ENCODE measurements at places on chromosomes 13 and 19. TPM values are rescaled to one million over a fixed set of nuclear protein-coding genes. Genes with fewer than 3 reads are reported as not detected.

Gene POU2F2
- 28.1 TPM for total RNA-seq

Gene C19orf47
- 25.6 TPM for total RNA-seq

Gene APOC4
- total RNA-seq, result not detected

Gene EFNB2
- 0.07 TPM for total RNA-seq

Gene QPCTL
- 9.1 TPM for total RNA-seq

Gene TNFSF13B
- 4.7 TPM for total RNA-seq

Gene ZNF486
- 4.5 TPM for total RNA-seq

Gene TBXA2R
- 0.52 TPM for total RNA-seq

Data from T-helper 2 cell treated with Interferon-gamma antibody and Interleukin-4, amounts not matched to agents 100 ng/mL and 5 ng/mL, for 36 hours (primary cell).